ENCODE measurements at places on chromosomes 2 and 18.

- no peak for DNase-seq
These were observed 2.6 kb downstream of the IL1B start for GRCh38 chr2:112833976-112834375.

GRCh38 chr2:75788902-75789301 is 78.2 kb upstream of the GCFC2 start:
- DNase-seq = no peak

GRCh38 chr2:152548111-152548875 is 169.0 kb downstream of the PRPF40A start:
- DNase-seq = no peak

DNA sequence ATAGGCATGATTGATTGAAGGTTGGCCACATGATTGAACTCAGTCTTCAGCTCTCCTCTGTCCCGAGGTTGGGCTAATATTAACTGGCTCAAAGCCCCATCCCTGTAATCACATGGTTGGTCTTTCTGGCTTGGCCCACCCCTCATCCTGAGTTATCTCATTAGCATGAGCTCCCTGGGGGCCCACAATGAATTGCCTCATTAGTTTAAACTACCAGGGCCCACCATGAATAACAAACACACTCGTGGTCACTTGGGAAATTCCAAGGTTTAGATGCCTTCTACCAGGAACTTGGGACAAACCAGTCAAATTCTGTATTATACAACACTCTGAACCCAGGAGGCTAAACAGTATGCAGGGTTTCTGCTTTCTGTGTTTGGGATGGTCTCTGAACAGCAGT is 121.7 kb upstream of the B3GNT2 start:
- DNase-seq = no peak

GRCh38 chr2:219461047-219461514 is 26.4 kb downstream of the SPEG start:
- no peak for DNase-seq

- no peak for DNase-seq
These were observed 522 bp downstream of the MBD1 start for GRCh38 chr18:50280707-50281294.

- no peak for DNase-seq
These were observed 18.8 kb downstream of the DYNC2LI1 start for GRCh38 chr2:43792653-43793052.

GRCh38 chr2:55102056-55102812 is 52.0 kb upstream of the RTN4 start:
- peak; percentile 87 for DNase-seq

GRCh38 chr2:67835266-67835665 is 227.5 kb downstream of the C1D start:
- DNase-seq = no peak

DNA sequence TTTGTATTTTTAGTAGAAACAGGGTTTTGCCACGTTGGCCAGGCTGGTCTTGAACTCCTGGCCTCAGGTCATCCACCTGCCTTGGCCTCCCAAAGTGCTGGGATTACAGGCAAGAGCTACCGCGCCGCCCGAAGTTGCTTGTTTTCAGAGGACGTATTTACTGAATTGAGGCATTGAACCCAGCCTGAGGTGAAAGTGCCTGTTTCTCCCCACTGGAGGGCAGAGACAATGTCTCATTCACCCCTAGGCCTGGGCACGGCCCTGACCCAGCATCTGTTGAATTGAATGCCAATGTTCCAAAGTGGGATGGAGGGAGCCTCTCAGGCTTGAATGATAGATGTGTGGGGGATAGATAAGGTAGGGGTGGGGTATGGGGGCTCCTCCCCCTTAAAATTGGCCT is 4.5 kb upstream of the TMBIM1 start:
- no peak for DNase-seq

DNA sequence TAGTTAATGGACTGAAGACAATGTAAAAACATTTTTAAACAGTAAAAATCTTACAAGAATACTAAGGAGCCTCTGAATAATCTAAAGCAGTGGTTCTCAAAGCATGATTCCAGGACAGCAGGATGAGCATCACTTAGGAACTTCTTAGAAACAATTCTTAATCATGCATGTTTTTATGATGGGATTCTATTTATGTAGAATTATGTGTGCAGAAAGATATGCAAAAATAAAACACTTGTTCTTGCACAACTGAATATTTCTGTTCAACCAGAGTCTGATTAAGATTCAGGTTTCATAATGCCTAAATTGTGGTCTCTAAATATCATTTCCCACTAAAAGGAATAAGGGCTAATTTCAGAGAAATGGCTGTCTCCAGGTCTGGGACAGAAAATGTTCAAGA is 69.2 kb upstream of the MTIF2 start:
- DNase-seq = no peak

DNA sequence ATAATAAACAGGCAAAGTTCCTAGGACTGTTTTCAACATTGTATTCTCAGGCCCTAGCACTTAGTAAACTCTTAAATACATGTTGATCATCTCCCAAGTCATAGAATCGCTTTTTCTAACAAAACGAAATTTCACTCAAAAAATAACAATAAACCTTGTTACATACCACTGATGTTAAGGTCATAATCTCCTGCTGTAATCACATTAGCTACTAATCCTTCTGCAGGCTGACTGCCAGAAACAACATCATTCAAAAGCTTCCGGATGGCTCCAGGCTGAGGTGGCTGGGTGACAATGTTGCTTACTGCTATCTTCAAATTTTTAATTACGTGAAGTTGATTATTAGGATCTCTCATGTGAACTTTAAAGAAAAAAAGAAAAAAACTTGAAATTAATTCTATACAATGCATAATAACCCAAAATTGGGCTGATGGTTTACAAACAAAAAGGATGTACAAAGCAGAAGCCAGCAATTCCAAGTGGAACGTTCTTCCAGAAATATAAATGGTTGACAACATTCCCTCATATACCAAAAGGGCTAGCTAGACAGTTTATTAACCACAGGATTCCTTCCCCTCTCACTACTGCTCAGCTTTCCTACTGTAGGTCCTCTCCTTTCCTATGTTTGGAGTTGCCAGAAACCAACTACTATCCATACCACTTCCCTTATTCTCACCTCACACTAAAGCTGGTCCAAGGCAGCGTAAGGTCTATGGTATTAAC is 11.6 kb downstream of the TRAPPC8 start:
- DNase-seq = no peak

- peak; percentile 30 for DNase-seq
These were observed 71.7 kb downstream of the PTRHD1 start for GRCh38 chr2:24721470-24721869.

DNA sequence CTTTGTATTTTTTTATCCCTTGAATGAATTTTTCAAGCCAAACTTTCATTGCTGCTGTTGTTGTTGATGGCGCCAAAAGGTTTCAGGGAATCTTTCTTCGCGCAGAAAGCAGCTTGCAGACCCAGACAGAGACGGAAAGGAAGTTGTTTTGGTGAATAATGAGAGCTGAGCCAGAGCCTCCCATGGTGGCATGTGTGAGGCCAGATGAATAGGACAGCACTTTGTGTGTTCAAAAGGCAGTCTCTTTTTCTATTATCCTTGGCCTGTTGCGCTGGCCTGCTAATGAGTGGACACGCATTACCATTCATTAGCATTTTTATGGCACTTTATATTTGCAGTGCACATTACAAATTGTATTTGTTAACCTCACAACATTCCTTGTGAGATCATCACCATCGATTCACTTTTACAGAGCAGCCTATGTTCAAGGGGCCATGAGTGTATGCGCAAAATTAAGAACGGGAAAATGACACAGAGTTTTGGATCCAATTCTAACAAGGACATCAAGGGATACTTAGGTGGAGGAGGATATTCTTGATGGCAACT is 754.7 kb downstream of the BCL11A start:
- no peak for DNase-seq

- DNase-seq = no peak
These were observed 32.8 kb downstream of the GRHL1 start for GRCh38 chr2:9984217-9984739.

GRCh38 chr18:67001052-67001451 is 397.2 kb upstream of the CDH19 start:
- DNase-seq = no peak

GRCh38 chr2:51256736-51257135 is 224.8 kb upstream of the NRXN1 start:
- DNase-seq = no peak

GRCh38 chr18:23237524-23238151 is 102.4 kb downstream of the CABLES1 start:
- DNase-seq = no peak

GRCh38 chr2:234091883-234092282 is 41.4 kb downstream of the SPP2 start:
- no peak for DNase-seq

GRCh38 chr2:64975232-64975821 is 13.9 kb upstream of the SLC1A4 start:
- peak; percentile 88 for DNase-seq

DNA sequence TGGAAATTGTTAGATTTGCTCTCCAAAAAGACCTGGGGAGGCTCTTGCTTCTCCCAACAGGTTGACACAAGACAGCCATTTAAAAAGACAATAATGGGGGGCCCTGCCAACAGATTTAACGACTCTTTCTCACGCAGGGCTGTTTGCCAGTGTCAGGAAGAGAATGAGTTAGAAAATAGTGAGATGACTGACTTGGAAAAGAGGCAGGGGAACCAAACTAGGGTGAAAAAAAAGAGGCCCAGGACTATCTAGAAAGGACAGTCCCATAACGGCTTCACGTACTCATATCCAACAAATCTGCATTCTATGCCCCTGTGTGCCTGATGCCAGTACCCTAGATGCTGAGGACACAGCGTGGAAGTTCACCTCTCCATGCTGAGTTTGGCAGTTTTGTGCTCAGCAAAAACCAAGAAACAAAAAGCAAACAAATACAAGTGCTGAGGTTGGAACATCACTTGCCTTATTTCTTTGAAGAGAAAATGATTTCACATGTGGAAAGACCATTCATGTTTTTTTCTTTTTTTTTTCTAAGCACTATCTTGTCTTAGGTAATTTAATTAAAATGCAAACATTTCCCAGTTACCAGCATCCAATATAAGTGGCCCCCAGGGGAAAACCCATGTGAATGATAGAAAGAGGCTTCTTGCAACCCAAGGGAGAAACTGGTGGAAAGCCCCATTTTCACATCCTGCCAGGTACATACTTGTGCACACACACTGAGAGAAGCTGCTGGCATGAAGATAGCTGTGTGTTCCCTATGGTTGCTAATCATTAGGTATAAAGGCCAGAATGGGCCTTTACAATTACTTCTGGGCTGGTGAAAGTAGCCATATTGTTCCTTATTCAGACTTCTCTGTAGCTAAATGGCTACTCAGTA is 10.6 kb upstream of the WIPF1 start:
- no peak for DNase-seq

DNA sequence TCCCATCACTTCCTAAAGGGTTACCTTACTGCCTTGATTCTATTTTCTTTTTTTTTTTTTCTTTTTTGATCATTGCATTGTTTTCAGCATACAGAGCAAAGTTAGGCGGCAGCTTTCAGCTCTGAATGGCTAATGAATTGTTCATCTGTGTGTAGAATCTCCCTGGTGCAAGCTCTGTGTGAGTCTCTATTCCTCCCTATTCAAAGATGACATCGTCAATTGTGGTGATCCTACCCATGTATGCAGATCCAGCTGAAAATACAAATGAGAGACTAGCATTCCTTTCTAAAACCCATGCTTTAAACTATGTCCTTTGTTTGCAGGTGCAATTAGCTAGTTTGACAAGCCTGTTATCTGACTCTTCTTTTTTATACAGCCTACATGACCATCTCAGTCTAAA is 539.0 kb downstream of the ARHGAP15 start:
- DNase-seq = no peak

DNA sequence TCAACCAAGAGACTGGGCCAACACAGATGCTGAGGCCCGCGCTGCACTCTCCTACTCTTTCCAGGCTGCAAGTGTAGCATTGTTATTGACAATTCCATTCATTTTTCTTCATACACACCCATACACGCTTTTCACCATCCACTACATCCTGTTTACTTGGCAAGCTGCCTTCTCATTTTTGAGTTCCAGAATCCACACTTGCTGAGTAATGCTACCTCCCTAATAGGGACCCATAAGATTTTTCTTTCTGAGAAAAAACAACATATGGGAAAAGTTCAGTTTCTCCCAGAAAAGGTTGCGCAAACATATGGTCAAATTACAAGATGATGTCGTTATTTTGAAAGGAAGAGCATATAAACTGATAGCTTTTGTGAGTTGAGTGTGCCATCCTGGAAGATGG is 3.3 kb upstream of the NETO1 start:
- DNase-seq = no peak

GRCh38 chr18:77250926-77251729 is 1.5 kb downstream of the GALR1 start:
- DNase-seq = no peak

DNA sequence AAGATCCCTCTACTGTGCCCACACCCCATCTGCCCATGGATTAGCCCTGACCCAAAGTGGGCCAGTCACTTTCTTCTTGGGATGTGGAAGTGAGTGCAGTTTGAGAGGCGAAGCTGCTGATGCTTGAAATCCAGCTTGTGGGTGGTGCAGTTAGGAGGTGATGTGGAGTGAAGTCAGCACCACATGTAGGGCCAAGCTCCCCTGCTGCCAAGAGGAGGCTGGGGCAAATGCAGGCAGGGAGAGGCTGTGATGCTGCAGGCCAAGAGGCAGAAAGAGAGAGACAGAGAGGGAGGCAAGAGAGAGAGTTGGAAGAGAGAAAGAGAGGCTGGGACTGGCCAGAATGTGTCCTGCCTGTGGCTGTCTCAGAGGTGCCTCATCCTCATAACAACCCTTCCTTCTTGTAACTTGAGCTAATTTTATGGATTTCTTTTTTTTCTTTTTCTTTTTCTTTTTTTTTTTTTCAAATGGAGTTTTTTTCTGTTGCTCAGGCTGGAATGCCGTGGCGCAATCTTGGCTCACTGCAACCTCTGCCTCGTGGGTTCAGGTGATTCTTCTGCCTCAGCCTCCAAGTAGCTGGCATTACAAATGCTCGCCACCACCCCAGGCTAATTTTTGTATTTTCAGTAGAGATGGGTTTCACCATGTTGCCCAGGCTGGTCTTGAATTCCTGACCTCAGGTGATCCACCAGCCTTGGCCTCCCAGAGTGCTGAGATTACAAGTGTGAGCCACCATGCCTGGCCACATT is 35.3 kb upstream of the CAB39 start:
- DNase-seq = no peak

DNA sequence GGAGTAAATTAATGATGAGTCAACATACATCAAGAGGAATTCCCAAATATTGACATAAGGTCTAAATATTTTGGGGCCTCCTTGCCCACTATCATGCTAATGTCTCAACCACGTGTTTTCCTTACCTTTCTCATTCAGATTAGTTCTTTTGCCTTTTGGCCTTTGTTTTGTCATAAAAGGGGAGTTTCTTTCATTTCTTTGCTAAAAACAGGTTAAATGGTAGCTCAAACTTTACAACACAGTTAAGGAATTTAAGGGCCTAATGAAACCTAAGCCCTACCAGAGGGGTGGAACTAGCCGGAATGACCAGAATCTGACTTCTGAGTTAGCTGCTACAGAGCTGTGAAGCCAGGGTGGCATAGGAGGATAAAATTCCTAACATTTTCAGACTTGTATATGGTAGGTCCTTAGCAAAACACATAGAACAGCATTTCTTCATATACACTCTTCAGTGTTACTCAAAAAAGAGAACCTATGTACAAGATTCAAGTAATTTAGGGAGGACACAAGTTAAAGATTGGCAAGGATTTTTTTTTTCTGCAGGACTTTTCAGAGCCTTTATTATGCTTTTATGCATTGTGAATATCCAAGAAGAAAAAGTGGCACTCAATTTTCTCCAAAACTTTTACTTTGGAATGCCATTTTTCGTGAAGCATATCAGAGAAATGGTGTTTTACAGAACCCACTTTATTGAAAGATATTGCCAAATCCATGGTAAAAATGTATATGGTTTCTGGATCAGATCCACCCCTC is 633.1 kb downstream of the ARHGAP15 start:
- no peak for DNase-seq
